ENCODE measurements at places on chromosomes 12 and 14. TPM values are rescaled to one million over a fixed set of nuclear protein-coding genes. Genes with fewer than 3 reads are reported as not detected.

DNA sequence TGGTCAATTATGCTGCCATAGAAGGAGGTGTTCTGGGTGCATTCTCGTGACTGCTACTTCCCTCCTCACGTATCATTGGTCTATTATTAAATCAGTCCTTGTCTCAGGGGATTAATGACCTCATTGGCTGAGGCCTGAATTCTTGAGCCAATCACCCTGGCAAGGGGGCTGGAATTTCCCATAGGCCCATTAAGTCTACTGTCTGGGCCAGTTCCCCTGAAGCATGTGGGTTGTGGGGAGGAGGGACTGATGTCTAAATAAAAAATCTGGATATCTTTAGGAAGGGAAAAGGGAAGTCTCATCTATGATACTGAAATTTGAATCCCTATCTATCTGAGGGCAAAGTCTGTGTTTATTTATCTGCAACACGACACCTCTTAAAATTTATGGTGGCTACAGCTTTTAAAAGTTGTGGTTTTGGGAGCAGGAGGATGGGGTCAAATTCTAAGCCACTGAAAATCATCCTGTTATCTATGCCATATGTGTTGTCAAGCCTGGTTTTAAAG lies 71.9 kb downstream of the DYRK2 start:
- H3K36me3 ChIP-seq = no peaks in the 10 kb centered on the region
- H3K4me1 ChIP-seq = no peaks in the 10 kb centered on the region
- H3K27me3 ChIP-seq = no peaks in the 10 kb centered on the region

GRCh38 chr12:19833775-19834501 lies 394.6 kb downstream of the AEBP2 start:
- H3K4me3 ChIP-seq = no peak overlapping the region
- H3K27me3 ChIP-seq = no peaks in the 10 kb centered on the region
- no peaks in the 10 kb centered on the region for H3K36me3 ChIP-seq

The CCDC197 gene
- total RNA-seq = not detected

DNA sequence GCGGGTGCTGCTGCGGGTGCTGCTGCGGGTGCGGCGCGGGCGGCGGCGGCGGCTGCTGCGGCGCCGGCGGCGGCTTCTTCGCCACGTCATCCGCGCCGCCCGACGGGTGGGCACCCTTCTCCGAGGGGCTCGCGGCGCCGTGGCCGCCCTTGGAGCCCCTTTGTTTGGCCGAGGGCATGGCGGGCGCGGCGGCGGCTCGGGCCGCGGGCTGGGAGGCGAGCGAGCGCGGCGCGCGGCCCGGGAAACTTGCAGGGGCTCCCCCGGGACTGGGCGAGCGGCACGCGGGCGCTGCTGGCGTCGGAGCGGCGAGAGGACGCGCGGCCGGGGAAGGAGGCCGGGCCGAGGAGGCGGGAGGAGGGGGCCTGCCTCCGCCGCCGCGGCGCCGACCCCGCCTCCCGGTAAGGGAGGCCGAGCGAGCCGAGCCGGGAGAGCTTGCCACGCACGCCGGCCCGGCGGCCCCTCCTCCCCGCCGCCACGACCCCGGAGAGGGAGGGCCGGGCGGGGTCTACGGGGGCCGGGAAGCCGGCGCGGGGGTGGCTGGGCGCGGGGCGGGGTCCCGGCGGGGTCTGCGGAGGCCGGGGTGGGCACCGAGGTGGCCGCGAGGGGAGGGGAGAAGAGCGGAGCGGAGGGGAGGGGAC lies at the start of gene CKAP4:
CKAP4 (minus strand) TSS at position 347 of the 638 bp plus-strand sequence; CDS start at position 178, 169 bp downstream.
- H3K4me1 ChIP-seq = peaks cover 43% of the 10 kb centered on the region
- peak within 1 kb of the TSS; percentile 83 for H3K27ac ChIP-seq
- peak; percentile 60 for DNase-seq
- peak within 1 kb of the TSS; percentile 91 for H3K4me3 ChIP-seq

The PRICKLE1 gene
- 9.3 TPM for total RNA-seq

DNA sequence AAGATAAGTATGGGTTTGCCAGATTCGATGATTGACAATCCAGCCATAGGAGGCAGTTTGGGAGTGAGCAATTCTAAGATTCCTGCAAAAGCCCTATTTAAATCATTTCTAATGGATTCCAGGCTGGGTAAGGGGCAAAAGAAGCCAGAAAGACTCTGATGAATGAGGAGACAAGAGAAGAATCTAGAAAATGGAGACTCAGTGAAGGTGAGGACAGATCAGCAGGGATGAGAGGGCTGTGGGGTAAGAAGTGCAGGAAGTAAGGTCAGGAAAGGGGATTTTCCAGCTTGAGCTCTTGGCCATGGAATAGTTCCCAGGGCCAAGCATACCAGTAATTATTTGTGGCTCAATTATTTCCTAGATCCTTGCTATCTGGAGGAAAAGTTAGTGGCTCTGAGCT lies 87.3 kb downstream of the TMX1 start:
- H3K4me3 ChIP-seq = no peak overlapping the region
- peaks cover 19% of the 10 kb centered on the region for H3K4me1 ChIP-seq
- H3K27ac ChIP-seq = no peak overlapping the region
- H3K27me3 ChIP-seq = no peaks in the 10 kb centered on the region
- no peak for DNase-seq
- no peaks in the 10 kb centered on the region for H3K36me3 ChIP-seq

The EEF1AKMT3 gene
- 4.5 TPM for total RNA-seq

The UTP20 gene
- total RNA-seq = 28.7 TPM

The FGF6 gene
- total RNA-seq = not detected

DNA sequence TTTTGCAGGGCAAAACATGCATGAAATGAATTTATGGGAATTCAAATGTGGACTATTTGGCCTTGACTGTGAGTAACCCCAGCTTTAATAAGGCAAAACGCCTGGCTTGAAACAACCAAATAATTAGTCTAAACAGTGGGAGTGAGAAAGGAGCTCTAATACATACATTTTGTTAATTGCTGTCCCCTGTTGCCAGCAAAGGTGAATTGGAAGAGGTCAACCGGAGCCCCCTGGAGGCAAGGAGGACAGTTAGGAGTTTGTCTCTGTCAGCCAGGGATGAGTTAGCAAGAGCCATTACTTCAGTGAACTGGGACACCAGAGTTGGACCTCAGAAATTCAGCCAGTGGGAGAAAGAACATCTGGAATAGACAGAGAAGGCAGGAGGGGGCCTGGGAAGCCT lies 17.4 kb downstream of the KRT76 start:
- no peaks in the 10 kb centered on the region for H3K36me3 ChIP-seq
- H3K4me3 ChIP-seq = no peak overlapping the region
- DNase-seq = no peak
- H3K27ac ChIP-seq = no peak overlapping the region
- H3K4me1 ChIP-seq = no peaks in the 10 kb centered on the region

The OR4E2 gene
- not detected for total RNA-seq

- H3K36me3 ChIP-seq = peaks cover 4% of the 10 kb centered on the region
- DNase-seq = no peak
- H3K4me3 ChIP-seq = no peak overlapping the region
- no peaks in the 10 kb centered on the region for H3K27me3 ChIP-seq
- no peak overlapping the region for H3K27ac ChIP-seq
These were observed 106.7 kb downstream of the RPS29 start for GRCh38 chr14:49479432-49479831.

DNA sequence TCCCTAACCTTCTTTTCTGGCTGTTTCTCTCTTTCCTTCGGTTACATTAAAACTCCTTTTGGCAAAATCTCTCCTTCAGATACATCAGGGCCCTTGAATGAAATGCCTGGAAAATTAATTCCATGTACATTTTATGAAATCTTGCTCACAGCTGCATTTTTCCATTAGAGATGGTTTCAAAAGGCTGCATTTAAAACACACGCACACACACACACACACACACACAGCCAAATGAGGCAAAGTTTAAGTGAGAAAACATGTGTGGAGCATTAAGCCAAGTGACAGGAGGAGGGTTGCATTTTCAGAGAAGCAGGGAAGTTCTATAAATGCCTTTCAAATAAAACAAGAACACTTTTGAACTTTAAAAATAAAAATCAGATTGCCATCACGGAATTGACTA lies 216.4 kb downstream of the LRIG3 start:
- H3K4me1 ChIP-seq = no peaks in the 10 kb centered on the region
- H3K27me3 ChIP-seq = no peaks in the 10 kb centered on the region
- H3K27ac ChIP-seq = peak overlapping the region; percentile 13
- peaks cover 5% of the 10 kb centered on the region for H3K36me3 ChIP-seq
- no peak for DNase-seq

DNA sequence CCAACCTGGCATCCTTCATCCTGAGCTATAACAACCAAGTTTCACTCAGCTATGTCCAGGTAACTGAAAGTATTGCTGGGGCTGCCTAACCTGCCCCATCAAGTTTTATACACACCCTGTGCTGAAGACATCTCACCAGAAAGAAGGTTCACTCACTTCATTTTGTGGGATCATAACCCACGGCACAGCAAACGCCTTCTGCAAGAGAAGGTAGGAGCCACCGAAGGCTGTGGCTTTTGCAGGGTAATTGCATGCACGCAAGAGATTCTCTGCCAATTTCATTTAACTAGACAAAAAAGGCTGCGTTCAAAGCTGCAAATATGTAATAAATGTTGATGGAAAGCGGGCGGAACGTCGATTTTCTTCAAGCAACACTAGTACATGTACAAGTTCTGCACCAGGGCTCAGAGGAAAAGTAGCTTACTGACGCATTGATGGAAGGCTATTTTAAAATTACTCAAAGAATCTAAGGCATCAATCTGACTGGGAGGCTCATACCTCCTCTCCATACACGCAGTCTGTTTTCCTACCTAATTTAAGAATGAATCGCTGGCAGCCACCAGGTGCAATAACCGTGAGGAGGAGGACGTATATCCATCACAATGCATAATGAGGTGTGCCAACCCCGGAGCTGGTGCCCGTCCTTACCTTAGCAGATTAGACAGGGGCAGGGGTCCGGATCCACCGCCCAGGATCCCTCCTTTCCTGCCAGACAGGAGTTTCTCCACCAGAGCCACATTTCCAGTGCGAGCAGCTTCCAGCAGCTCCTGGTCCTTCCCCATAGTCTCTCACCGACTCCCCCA lies 1.1 kb downstream of the ANKS1B start:
- no peaks in the 10 kb centered on the region for H3K36me3 ChIP-seq
- H3K4me3 ChIP-seq = peak overlapping the region; percentile 71
- H3K4me1 ChIP-seq = peaks cover 10% of the 10 kb centered on the region

The ETFBKMT gene
- 2.2 TPM for total RNA-seq

DNA sequence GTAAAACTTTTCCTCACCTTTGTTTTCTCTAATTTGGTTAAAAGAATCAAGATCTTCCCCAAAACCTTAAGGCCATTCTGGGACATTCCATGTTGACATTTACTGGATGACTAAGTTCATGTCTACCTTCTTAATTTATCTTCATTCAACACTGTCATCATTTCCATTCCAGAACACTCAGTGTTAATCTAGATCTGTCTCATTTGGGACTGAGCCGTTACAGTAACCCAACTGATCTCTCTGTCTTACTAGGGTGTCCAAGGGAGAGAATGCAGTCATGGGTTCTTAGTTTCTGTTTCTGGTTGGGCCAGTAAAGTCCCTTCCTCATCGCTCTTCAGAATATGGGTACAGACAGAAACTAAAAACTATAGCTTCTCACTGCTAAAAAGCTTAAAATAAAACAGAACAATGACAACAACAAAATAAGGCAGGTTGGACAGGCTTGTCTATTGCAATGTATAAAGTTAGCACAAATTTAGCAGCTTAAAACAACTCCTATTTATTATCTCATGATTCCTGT lies 144.8 kb downstream of the ASCL1 start:
- DNase-seq = no peak
- no peaks in the 10 kb centered on the region for H3K36me3 ChIP-seq
- H3K27ac ChIP-seq = no peak overlapping the region
- H3K4me3 ChIP-seq = no peak overlapping the region

DNA sequence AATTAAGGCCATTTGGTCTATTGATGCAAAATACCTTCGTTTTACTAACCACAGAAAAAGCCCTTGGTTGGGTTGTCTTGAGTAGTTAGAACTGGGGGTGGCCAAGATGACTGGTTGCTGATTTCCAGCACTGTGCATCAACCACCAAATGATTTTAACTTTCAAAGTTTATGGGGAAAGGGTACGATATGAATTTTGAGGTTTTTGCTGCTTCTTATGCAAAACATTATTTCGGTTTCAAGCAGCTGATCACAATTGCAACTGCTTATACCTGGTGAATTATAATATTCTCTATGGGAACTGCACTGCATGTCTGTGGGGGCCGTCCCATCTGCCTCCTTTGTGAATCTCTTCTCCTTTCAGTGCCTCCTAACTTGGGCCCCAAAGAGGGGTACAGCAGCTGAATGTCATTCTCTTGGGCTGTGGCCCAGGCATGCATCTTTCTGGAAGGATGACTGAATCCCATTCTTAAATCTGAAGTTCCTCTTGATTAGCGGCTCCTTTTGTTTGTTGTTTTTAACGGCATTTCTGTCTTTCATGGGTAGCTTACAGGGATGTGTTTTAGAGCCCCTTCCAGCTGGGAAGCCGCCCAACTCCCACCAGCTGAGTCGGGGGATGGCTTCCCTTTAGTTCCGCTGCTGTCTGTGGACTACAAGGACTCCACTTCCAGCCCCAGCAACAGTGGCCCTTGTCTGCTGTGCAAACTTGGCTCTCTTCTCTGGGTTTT lies 479.8 kb downstream of the ZFP36L1 start:
- no peak overlapping the region for H3K4me3 ChIP-seq
- no peaks in the 10 kb centered on the region for H3K36me3 ChIP-seq
- H3K4me1 ChIP-seq = peaks cover 74% of the 10 kb centered on the region
- H3K27ac ChIP-seq = peak overlapping the region; percentile 78
- no peak for DNase-seq
- no peaks in the 10 kb centered on the region for H3K27me3 ChIP-seq

GRCh38 chr12:91991399-91992187 lies 154.1 kb downstream of the BTG1 start:
- no peak overlapping the region for H3K4me3 ChIP-seq
- H3K27ac ChIP-seq = no peak overlapping the region
- H3K36me3 ChIP-seq = no peaks in the 10 kb centered on the region
- no peaks in the 10 kb centered on the region for H3K27me3 ChIP-seq
- peaks cover 50% of the 10 kb centered on the region for H3K4me1 ChIP-seq
- no peak for DNase-seq

GRCh38 chr12:105348561-105348960 lies 18.1 kb downstream of the C12orf75 start:
- peak overlapping the region; percentile 85 for H3K27ac ChIP-seq
- no peak for DNase-seq
- H3K4me3 ChIP-seq = peak overlapping the region; percentile 4
- peaks cover 12% of the 10 kb centered on the region for H3K36me3 ChIP-seq
- no peaks in the 10 kb centered on the region for H3K27me3 ChIP-seq

- peaks cover 29% of the 10 kb centered on the region for H3K4me1 ChIP-seq
- no peaks in the 10 kb centered on the region for H3K27me3 ChIP-seq
- H3K4me3 ChIP-seq = peak overlapping the region; percentile 97
- DNase-seq = no peak
- peaks cover 4% of the 10 kb centered on the region for H3K36me3 ChIP-seq
These were observed 686 bp downstream of the MCRS1 start for GRCh38 chr12:49567302-49567610.

GRCh38 chr12:108338915-108339657 lies at the start of gene CMKLR1:
TSS of gene CMKLR1 (minus strand) at chr12:108339311. CDS start at chr12:108293591, 45,720 bp downstream.
- H3K4me3 ChIP-seq = no peak within 1 kb of the TSS
- peaks cover 8% of the 10 kb centered on the region for H3K4me1 ChIP-seq
- peaks cover 10% of the 10 kb centered on the region for H3K27me3 ChIP-seq
- no peaks in the 10 kb centered on the region for H3K36me3 ChIP-seq

The TMEM229B gene
- total RNA-seq = 5.9 TPM

Measured in neural crest cell (in vitro differentiated cells).